Ascending aorta (tissue), 2 donors: ENCODE measurements at places on chromosomes 7 and 10.
A peak's percentile ranks its signal among the peaks of the same experiment; 100 is the strongest.

DNA sequence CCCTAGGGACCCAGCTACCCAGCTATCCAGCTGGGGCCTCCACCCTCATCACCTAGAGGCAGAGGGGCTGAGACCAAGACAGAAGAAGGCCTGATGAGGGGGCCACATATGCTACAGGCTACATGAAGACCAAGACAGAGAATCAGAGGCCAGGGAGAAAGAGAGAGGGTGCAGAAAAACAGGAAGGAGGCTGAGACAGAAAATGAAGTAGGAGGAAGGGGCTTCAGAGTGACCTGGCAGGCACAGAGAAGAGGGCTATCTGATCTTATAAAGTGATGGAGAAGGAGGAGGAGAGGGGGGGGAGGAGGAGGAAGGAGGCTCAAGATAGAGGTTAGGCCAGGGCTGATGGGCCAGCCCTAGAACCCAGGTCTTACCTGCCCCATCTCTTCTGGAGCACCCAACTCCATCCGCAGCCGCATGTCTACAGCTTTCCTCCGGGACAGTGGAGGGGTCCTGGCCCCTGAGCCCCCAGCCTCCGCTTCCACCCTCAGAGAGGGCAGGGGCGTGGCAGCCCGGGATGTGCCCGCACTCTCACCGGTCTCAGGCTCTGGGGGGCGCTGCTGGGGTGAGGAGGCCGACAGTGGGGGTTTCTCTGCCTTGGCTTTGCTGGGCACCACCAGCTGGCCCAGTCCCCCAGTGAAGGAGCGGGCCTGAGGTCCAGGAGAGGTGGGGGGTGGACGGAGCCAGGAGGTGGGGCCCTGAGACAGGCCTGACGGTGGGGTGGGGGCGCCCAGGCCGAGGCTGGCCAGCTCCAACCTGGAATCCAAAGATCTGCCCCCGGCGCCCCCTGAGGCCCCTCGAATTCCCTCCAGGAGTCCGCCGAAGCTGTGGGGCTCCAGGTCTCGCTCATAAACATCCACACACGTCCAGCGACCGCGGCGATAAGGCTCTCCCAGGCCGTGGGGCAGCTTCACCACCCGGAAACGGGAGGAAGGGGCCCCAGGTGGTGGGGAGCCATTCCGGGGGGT lies 1.8 kb downstream of the TSC22D4 start:
- DNase-seq: no peak

DNA sequence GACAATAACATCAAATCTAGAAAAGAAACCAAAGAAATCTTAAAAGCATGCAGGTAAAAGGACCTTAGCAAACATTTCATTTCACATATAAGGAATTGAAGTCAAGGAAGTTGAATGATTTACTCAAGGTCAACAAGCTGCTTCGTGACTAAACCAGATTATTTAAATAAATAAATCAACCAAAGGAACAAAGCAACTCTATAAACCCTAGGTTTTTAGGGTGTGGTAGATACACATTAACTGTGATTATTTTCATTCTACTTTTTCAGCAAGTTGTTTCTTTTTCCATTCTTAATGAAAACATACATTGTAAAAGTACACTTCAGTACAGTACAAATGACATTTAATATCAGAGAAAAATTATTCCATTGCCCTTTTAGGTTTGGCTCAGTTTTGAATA lies 382.0 kb upstream of the STEAP1 start:
- DNase-seq: no peak

DNA sequence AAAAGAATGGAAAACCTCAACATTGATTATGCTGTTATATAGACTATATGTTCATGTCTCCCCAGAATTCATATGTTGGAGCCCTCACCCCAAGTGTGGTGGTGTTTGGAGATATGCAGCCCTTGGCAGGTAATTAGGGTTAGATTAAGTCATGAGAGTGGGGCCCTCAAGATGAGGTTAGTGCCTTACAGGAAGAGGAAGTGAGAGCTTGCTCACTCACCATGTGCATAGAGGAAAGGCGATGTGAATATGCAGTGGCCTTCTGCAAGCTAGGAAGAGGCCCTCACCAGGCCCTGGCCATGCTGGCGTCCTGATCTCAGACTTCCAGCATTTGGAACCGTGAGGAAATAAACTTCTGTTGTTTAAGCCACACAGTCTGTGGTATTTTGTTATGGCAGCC lies 14.8 kb downstream of the ZNF33A start:
- DNase-seq: no peak

DNA sequence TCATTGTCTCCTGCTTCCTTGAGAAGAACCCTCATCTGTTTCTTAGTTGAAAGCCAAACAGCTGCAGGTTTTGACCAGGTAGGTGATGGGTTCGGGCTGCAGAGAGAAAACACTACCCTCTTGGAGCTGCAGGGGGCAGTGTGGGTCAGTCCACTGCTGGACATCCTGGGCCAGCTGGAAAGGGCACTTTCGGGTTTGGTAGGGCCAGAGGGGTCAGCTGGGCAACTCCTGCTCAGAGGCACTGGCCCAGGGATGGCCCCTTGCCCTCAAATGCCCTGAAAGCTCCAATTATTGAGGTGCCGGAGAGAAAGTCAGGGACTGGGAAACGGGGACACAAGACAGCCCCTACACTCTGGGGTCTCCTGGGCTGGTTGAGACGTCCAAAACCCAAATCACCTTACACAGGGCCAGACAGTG lies 90.7 kb downstream of the MKI67 start:
- DNase-seq: peak; percentile 79

DNA sequence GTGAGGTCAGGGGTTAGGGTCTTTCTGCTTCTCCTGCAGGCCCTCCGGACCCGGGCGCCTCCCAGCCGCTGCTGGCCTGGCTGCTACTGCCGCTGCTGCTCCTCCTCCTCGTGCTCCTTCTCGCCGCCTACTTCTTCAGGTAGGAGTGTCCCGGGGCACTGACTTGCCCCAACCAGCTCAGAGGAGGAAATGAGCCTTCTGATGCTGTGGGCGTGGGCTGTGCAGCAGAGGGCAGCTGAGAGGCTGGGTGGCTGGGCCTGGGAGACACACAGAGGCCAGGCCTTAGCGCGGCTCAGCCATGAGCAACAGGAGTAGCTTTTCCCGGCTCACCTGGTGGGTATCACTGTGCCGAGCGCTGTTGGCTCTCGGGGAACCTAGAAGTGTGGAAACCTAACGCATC lies 78.9 kb downstream of the MKI67 start:
- DNase-seq: peak; percentile 74

DNA sequence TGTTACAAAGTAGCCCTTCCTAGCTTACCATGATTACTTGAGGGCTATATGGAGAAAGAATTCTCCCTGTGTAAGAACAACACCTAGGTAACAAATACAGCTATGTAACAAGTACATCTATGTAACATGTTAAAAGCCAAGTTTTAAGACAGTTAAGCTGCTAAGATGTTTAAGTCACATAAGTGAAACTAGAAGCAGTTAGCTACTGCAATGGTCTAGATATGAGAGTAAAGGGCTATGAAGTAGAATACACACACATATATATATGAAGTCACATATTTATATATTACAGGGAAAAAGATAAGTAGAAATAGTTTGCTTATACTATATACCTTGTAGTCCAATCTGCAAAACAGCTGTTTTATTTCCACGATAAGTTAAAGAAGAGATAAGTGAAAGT lies 14.4 kb downstream of the POT1 start:
- no peak for DNase-seq

- no peak for DNase-seq
These were observed 288.0 kb downstream of the PTPRN2 start for GRCh38 chr7:158299607-158300006.

DNA sequence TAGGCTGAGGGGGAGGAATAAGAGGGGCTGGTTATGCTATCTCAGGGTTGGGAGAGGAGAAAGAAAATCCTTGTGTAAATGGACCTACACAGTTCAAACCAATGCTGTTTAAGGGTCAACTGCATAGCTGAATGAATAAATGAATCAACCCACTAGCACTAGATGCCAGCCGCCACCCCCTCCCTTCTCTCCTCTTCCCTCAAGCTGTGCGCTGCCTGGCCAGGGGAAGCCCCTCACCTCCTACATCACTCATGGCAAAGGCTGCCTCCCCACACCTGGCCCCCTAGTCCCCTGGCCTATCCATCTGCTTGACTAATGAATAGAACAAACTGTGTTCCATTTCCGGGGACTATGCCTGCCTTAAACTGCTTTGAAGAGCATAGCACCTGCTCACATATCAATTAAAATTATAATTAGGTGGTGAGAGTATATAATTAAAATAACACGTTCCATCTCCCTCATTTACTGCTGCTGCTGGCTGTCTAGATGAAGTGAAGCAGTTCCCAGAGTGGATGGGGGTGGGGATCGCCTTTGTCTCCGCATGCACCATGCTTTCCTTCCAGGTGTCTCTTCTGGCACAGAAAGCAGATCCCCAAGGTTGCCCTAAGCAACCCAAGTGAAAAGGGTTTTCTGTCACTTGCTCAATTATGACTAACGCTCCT lies 32.6 kb downstream of the GRID1 start:
- no peak for DNase-seq

GRCh38 chr7:94907811-94908322 lies 473 bp downstream of the PPP1R9A start:
- no peak for DNase-seq

DNA sequence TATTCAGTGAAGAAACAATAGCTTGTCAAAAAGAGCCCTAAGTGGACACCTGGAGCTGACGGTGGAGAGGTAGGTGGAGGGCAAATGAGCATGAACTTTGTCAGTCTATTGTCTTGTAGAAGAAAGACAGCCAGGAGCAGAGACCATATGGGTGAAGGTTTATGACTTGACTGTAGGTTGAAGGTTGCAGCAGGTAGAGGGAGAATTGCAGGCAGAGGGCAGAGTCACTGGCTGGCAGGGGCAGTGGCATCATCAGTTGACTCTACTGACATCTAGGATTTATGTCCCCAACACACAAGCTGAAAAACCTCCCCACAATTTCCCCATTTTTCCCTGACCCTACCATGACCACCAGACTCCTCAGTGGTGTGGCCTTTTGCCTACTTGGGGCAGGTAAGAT lies 243.6 kb upstream of the PRSS58 start:
- DNase-seq: no peak

GRCh38 chr7:121337398-121337797 lies 8.6 kb downstream of the WNT16 start:
- no peak for DNase-seq

GRCh38 chr10:33550811-33551210 lies 216.3 kb upstream of the NRP1 start:
- DNase-seq: no peak

GRCh38 chr10:19252531-19252930 lies 203.9 kb downstream of the MALRD1 start:
- no peak for DNase-seq

- no peak for DNase-seq
These were observed 238.3 kb downstream of the AGMO start for GRCh38 chr7:15323550-15323949.

DNA sequence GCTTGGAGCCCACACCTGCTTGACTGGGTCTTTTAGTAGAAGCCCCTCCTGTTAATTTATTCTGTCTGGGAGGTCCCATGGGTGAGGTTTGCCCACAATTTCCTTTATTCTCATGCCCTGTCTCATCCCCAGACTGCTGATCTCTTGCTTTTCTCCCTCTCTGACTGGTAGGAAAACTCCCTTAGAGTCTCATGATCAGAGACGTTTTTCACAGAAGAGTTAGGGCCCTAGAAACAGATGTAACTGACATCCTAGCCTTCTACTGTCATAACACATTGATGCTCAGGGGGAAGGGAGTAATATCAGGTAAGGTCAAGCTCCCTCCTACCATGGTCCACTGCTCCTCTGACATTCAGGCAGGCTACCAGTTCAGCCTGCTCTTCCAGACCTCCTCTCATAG lies 43.7 kb upstream of the WASL start:
- DNase-seq: no peak

DNA sequence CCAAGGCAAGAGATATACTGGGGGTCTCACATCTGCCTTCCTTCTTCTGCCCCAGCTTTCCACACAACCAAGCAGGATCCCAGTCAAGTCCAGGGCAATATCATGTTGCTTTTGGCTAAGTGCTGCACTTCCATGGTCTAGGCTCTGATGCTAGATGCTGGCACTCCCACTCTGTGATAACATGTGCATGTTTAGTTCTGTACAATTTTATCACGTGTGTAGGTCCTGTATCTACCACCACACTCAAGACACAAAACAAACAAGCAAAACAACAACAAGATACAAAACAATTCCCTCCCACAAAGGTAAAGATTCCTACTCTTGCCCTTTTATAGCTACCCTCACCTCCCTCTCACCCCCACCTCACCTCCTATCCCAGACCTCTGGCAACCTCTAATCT lies 105.6 kb upstream of the HABP2 start:
- DNase-seq: no peak

DNA sequence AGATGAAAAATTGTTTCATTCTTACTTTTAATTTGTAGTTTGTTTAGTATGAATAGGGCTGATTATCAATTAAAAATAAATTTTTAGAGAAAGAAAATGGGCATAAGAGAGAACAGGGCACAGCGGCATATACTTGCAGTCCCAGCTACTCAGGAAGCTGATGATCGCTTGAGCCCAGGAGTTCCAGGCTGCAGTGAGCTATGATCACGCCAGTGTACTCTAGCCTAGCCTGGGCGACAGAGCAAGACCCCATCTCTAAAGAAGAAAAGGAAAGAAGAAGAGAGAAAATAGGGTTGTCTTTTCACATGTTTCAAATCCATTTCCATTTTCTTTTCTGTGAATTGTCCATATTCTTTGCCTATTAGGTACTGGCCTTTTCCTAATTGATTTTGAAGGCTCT lies 8.0 kb downstream of the SMURF1 start:
- no peak for DNase-seq

DNA sequence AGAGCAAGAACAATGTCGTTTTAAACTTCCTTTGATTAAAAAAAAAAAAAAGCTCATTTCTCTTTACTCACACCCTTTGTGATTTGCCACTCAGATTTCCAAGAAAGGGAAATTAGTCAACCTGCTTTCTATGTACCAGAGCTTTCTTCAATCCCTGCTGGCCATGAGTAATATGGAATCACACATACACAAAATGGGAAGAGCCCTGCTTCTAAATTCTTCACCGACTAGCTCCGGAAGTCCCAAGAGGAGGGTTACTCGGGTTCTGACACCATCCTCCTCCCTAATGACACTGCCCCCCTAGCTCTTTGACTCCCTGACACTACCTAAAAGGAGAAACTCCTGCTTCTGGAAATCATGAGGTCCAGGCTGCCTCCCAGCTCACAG lies 81.8 kb upstream of the SFMBT2 start:
- no peak for DNase-seq
